ENCODE measurements at places on chromosomes 6 and 20.

DNA sequence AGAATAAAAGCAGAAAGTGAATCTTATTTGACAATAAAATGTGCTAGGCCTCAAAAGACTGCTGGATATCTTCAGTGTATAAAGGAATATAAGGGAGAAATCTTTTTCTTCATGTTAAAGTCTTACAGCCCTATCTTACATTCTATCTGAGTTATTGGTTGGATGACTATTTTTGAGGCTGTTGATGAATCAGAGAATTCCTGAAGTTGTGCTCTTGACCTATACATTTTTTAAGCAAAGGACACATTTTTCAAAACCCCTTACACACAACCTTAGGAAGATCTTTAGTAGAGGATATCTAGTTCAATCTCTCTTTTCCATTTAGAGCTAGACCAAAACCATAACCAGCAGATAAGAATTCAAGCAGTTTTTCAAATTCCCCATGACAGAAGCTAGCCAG is 10.9 kb upstream of the CGA start:
- DNase-seq = peak; percentile 76

DNA sequence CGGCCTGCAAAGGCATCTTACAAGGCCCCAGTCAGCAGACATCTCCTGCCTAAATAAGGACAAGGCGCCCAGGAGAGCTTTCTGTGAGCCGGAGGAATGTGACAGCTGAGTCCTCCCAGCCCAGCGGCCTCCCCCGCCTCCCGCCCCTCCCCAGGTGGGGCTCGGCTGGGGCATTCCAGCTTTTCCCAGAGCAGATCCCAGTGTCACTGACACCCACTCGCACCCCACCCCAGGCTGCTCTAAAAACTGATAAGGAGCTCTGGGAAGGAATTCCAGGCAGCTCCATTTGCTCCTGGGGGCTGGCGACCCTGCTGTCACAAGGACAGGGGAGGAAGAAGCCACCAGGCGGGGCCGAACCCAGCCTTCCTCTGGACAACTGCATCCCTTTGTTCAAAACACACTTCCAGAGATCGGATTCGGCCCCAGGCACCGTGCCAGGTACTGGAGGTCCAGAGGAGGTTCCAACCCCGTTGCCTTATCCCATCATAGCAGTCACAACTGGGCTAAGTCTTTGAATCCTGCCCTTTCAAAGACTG is 49.7 kb downstream of the JPH2 start:
- DNase-seq = no peak

- DNase-seq = peak; percentile 32
Observed at GRCh38 chr20:39775110-39775509, 813.0 kb downstream of the DHX35 start.

- DNase-seq = no peak
Observed at GRCh38 chr6:135021310-135022049, 33.1 kb downstream of the HBS1L start.

DNA sequence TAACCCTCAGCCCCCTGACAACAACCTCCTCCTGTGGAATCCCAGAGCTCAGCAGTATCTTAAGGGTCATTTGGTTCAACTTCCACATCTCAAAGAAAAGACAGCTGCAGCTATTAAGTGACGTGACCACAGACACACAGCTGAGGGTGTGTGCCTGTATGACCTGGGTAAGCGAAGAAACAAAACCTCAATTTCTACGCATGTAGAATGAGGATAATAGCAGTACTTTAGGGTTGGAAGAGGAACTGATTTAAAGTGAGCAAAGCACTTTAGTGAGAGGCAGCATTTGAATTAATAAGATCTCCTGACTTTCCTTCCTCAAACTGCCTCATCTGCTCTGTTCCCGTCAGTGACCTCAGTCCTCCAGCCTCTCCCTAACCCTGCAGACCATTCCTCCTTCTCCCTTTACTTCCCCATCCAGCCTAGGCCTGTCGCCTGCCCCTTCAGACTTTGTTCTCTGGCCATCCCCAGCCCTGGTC is 6.8 kb upstream of the ARMC2 start:
- DNase-seq = no peak

DNA sequence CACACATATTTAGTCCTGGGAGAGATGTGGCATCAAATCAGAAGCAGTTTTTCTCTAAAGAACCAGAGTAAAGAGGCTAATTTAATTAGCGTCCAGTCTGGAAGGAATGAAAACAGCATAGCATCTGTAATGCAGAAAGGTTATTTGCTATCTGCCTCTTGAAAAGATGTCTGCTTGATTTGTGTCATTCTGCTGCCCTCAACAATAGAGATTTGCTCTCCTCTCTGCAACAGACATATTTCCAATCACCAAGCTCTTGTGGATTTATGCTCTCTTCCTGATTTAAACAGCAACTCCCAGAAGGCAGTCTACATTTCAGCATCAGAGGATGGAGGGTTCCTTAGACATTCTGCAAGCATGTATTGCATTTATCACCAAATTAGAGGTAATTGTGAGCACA is 53.5 kb upstream of the AKAP12 start:
- no peak for DNase-seq

DNA sequence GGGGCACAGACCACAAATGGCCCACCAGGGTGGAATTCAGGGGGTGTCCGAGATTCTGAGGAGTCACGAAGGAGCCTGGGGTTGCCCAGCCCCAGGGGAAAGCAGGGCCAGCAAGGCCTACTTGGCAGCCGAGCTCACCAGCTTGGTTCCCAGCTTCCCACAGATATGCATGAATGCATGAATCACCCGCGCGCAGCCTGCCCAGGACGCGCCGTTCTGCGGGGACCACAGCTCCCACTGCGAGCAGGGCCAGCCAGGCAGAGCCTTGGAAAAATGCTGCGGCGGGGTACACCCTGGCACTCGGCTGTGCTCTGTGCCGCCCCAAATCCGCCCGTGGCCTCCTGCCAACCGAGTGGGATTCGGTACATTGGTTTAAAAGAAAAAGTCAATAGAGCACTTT is 211.0 kb downstream of the NFATC2 start:
- DNase-seq = no peak

- no peak for DNase-seq
Observed at GRCh38 chr6:9401960-9402359, 966.6 kb upstream of the SLC35B3 start.

- no peak for DNase-seq
Observed at GRCh38 chr6:11209369-11209768, 23.1 kb downstream of the NEDD9 start.

- no peak for DNase-seq
Observed at GRCh38 chr6:36766399-36766945, 68.8 kb downstream of the RAB44 start.

GRCh38 chr20:50392138-50392866 is 117.9 kb upstream of the PTPN1 start:
- DNase-seq = no peak

GRCh38 chr6:53992522-53992921 is 118.7 kb upstream of the MLIP start:
- no peak for DNase-seq

DNA sequence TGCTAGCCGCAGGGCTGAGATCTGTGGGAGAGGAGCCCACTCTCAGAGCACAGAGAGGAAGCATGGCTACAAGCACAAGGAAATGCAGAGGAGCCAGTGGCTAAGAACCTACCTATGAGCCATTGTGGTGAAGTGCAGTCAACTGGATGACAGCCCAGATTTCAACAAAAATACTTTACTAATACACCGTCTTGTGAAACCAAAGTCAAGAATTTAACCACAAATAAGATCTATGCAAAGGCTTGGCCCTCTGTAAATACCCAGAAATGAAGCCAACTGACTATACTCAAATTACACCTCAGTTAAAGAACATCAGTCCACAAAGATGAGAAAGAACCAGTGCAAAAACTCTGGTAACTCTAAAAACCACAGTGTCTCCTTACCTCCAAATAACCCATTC is 40.1 kb upstream of the PTCHD4 start:
- peak; percentile 40 for DNase-seq

DNA sequence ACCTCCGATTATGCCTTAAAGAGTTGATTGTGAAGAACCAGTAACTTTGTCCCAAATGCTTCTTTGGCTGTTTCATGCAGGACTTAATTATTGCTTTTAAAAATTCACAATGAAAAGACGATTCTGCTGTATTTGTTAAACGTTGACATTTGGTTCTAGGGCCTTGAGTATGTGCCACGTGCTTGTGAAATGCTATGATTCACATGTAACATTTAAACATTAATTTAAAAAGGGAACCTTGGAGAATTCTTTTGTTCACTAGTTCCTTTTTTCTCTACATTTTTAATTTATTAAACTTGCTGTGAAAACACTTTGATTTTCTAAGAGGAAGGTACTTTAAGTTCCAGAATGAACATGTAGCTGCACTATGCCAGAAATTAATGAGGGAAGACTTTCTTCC is 9.5 kb downstream of the GZF1 start:
- DNase-seq = no peak

- DNase-seq = peak; percentile 62
Observed at GRCh38 chr6:30883685-30884520, at the start of gene DDR1. TSS of gene DDR1 (plus strand) at chr6:30884519. CDS start at chr6:30888730, 4,211 bp downstream.

GRCh38 chr6:38436726-38437465 is 202.8 kb downstream of the BTBD9 start:
- peak; percentile 92 for DNase-seq

GRCh38 chr6:106448000-106448426 is 87.5 kb downstream of the CRYBG1 start:
- DNase-seq = no peak

DNA sequence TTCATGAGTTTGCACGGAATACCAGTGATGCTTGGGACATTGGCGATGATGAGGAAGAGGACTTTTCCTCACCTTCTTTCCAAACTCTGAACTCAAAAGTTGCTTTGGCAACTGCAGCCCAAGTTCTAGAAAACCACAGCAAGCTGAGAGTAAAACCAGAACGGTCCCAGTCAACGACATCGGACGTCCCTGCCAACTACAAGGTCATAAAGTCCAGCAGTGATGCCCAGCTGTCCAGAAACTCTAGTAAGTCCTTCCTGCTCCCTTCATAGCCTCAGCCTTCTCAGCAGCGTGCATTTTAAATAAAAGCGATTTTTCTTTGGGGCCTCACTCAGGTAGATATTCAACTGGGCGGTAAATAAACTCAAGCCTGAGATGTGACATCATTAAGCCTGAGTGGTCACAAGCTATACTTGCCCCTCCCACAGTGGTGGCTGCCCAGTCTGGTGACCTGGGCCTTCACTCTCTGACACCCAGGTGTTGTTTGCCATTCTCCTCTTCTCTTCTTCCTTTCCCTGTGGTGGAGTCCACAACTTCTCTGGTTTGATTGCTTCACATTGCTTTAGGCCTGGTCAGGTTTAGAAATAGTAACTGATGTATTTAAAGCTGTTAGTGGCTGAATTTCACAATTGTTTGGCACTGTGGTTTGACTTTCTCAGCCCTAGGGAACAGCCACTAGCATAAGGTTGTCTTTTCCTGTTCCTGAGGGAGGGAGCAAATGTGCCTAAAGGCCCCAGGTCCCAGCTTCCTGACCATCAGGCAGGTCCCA is 21.6 kb upstream of the TMEM217 start:
- no peak for DNase-seq

DNA sequence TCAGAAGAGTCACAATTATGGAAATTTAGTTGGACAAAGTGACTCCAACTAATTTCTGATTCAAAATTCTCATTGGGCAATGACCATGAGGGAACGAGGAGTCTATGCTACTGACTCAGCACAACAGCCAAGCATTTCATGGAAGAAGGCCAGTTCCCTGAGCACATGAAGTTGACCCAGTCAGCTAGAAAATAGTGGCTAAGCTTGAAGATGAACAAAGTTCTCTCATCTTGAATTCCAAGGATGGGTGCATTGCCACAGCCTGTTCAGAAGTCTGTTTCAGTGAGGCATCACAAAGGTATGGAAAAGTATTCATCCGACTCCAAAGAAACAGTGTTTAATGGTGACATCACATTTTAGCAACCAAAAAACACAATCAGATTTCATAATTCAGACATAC is 676.9 kb downstream of the HACE1 start:
- peak; percentile 85 for DNase-seq

- DNase-seq = no peak
Observed at GRCh38 chr6:6806844-6807518, 218.5 kb downstream of the LY86 start.

GRCh38 chr6:170344631-170345576 is 38.3 kb downstream of the FAM120B start:
- DNase-seq = peak; percentile 84

- peak; percentile 72 for DNase-seq
Observed at GRCh38 chr6:36131511-36132245, 1.4 kb downstream of the MAPK13 start.

- peak; percentile 85 for DNase-seq
Observed at GRCh38 chr6:112298816-112299281, 44.5 kb upstream of the LAMA4 start.

- no peak for DNase-seq
Observed at GRCh38 chr6:2181567-2181966, 63.8 kb downstream of the GMDS start.

DNA sequence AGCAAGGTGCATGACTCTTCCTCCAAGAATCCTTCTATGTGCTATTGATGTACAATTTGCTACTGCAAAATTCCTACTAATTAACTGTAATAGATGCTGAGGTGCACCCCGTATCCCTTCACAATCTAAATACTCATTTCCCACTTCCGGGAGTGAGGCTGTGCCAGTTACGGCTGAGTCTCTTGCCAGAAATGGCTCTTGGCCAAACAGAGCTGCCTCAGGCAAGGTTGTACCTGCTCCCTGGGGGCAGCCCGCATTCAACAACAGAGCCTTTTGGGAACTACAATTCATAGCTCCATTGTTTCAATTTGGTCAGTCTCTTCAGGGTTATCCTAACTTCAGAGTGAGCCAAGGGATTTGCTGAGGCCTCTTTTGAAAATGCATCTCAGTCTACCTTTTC is 789.8 kb upstream of the MAP3K7 start:
- DNase-seq = no peak

- DNase-seq = no peak
Observed at GRCh38 chr6:39700362-39700761, 24.8 kb downstream of the KIF6 start.

GRCh38 chr6:169474362-169474761 is 220.7 kb upstream of the THBS2 start:
- DNase-seq = no peak

DNA sequence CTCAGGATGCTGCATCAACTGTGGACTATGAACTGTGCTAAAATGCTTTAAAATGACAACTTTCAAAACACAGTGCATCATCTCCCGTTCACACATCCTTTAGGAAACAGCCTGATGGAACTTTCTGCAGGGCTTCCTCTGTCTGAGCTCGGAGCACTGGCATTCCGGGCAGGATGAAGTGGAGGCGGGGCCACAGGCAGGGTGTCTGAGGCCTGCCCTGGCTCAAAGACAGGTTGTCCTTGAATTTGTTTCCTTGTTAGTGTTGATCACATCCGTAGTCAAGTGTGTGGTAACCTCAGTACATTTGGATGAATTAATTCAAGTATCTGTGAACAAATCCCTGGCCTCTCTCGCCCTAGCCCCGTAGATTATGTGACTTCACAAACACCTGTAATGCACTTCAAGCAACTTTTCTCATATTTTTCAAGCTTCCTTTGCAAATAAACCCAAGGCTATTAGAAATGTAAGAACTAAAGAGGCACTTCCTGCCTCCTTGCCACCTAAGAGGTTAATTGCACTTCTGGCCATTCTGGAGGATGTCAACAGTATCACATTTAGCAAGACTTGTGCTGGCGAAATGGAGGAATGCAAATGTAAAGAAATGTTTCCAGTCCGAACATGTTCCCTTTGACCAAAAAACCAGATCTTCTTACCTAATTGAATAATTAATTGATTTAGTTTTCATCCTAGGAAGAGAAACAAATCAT is 3.1 kb downstream of the CD93 start:
- no peak for DNase-seq
